ENCODE measurements at places on chromosomes 3 and 15. TPM values are rescaled to one million over a fixed set of nuclear protein-coding genes. Genes with fewer than 3 reads are reported as not detected.

- DNase-seq = no peak
Observed at GRCh38 chr15:38877471-38877870, 312.9 kb upstream of the RASGRP1 start.

- no peak for DNase-seq
Observed at GRCh38 chr15:95295896-95296625, 1034.4 kb upstream of the NR2F2 start.

DNA sequence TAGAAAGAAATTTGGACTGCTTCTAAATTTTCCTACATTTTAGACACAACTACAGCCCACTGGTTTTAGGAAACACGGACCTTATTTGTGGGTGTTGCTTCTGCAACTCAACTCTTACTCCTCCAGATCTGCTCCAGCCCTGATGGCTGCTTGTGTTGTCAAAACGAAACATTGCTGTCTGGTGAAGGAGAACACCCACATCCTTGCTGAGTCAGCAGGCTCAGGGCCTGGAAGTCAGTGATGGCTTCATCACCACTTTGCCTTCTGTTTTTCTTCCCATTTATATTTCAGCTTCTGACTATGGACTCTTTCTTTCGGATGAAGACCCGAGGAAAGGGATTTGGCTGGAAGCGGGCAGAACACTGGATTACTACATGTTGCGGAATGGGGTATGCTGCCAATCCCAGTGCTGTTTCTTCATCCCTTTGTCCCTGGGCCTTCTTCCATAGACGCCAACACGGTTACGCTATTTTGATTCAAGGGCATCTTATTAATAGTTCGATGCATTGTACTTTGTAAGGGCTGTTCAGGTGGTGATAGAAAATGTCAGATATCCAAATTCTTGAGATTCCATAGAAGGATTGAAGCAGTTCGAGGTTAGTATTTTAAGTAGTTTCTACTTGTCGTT is 392.6 kb upstream of the TPM1 start:
- DNase-seq = peak; percentile 14

SH2D7 gene
- not detected for total RNA-seq

GPR15 gene
- 0.20 TPM for total RNA-seq

OR5K2 gene
- not detected for total RNA-seq

All from RPMI7951 (cell line).